ENCODE measurements at places on chromosomes 4 and X. TPM values are rescaled to one million over a fixed set of nuclear protein-coding genes. Genes with fewer than 3 reads are reported as not detected.

DNA sequence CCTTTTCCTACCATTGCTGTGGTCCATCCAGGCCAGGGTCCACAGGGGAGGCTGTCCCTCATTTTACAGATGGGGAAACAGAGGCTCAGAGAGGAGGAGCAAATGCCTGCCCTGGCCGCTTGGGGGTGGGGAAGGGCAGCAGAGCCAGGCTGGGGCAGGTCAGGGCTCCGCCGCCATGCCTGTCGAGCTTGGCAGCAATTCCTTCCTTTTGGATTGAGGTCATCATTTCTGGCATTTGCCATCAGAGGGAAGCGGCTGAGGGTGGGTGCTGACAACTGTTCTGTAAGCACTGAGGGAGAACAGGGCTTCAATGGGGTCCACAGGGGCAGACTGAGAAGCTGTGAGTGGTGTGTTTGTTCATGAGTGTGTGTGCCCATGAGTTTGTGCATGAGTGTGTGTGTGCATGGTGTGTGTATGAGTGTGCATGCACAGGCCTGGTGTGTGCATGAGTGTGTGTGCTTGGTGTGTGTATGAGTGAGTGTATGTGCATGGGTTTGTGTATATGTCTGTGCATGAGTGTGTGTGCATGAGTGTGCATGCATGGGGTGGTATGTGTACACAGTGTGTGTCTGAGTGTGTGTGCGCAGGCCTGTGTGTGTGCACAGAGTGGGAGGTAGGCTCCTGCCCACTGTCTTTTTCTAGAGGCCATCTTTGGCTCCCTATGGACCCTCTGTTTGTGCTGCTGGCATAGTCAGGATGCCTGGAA, 115.2 kb downstream of the SORCS2 start:
- DNase-seq = peak; percentile 3

Gene CXCL11
- total RNA-seq = not detected

Gene AFF2
- total RNA-seq = 0.22 TPM

DNA sequence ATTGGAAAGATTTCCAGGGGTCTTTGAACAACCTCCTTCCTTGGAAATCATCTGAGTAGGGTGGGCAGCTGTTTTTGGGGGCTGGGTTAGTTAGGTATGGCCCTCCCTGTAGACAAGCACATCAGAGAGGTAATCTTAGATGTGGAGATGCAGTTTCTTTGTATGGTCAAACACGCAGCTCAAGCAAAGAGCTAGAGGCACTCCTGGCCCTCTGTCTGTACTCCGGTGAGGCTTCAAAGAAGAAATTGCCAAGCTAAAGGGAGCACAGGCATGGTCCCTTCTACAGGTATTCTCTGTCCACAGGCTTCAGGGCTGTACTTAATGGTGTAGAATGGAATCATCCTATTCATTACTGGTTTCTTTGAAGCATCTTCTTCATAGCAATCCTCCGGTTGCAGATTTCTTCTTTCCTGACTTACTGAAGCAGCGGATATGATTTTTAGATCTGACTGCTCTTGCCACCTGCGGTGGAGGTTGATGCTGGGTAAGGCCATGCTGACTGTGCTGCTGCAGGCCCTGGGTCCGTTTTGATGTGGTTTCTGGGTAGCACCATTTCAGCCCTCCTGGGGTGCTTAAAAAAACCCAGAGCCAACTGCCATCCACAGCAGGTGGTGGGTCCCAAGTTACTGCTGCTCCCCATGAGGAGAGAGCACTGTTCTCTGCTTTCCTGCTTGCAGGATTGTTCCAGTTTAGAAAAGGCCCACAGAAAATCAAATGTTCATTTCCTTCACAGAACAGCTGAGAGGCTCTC, 318.9 kb upstream of the GATB start:
- no peak for DNase-seq

- no peak for DNase-seq
Measured at GRCh38 chr4:25378437-25378743, 1.3 kb downstream of the ANAPC4 start.

All from psoas muscle (tissue), 8 donors.